Left kidney (tissue), 8 donors: ENCODE measurements at places on chromosomes 6 and 20.

GRCh38 chr6:23349521-23350147, 776.4 kb upstream of the NRSN1 start:
- no peak for DNase-seq

DNA sequence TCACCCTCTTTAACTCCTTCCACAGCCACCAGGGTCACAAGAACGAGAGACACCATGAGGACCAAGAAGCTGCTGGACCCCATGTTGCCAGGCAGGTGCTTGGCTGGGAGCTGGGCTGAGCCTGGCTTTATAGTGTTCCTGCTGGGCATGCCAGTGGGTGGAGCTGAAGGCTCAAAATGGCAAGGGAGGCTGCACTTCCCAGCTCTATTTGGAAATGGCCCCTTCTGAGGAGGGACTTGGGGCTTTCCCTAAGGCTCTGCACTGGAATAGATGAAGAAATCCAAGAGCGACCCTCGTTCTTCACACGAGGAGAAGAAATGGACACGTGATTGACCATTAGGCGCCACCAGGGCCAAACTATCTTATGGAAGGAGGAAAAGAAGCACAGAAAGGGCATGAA, at the start of gene WFDC12:
Gene WFDC12, minus strand, starts transcription at position 101 of the 400 bp plus-strand sequence. Its CDS starts 18 bp downstream, at position 83.
- DNase-seq = no peak

GRCh38 chr20:57977569-57977968, 250.9 kb downstream of the ANKRD60 start:
- no peak for DNase-seq

DNA sequence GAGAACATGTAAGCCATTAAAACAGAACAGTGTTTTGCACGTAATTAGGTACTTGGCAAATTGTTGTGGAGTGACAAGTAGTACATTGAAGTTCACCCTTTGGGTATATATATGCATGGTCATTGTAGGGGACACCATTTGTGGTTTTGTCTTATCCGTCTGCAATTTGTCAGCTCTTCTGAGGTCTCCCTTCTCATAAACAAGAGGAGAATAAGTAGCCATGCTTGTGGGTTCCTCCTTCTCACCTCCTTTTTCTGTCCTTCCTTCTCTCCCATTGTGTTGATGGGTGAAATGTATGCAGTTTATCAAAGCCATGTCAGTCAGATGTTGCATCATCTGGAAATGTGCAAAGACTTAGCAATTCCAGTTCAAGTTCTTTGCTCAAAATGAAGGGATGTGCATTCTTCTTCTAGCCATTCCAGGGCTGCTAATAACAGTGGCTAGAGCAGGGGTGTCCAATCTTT, 70.9 kb downstream of the QKI start:
- DNase-seq = no peak
